Osteoblast (primary cell): ENCODE measurements at places on chromosomes 7 and 10. TPM values are rescaled to one million over a fixed set of nuclear protein-coding genes. Genes with fewer than 3 reads are reported as not detected.
A peak's percentile ranks its signal among the peaks of the same experiment; 100 is the strongest.

GRCh38 chr10:72164617-72165016 lies 51.2 kb upstream of the ANAPC16 start:
- no peaks in the 10 kb centered on the region for H3K4me1 ChIP-seq
- no peak overlapping the region for H3K4me3 ChIP-seq
- no peaks in the 10 kb centered on the region for H3K27me3 ChIP-seq
- H3K27ac ChIP-seq = no peak overlapping the region

- peaks cover 33% of the 10 kb centered on the region for H3K4me1 ChIP-seq
- DNase-seq = peak; percentile 62
- peak overlapping the region; percentile 36 for H3K4me3 ChIP-seq
Measured at GRCh38 chr7:130356876-130357611, 12.4 kb downstream of the CPA5 start.

GRCh38 chr7:106062521-106062931 lies 49.6 kb downstream of the SYPL1 start:
- H3K27me3 ChIP-seq = no peaks in the 10 kb centered on the region
- no peak overlapping the region for H3K4me3 ChIP-seq
- DNase-seq = no peak
- H3K27ac ChIP-seq = no peak overlapping the region
- H3K4me1 ChIP-seq = peaks cover 18% of the 10 kb centered on the region

- DNase-seq = peak; percentile 94
- H3K4me1 ChIP-seq = peaks cover 9% of the 10 kb centered on the region
- H3K4me3 ChIP-seq = peak overlapping the region; percentile 66
- no peak overlapping the region for H3K27ac ChIP-seq
Measured at GRCh38 chr10:102408728-102409603, 9.6 kb downstream of the PSD start.

DNA sequence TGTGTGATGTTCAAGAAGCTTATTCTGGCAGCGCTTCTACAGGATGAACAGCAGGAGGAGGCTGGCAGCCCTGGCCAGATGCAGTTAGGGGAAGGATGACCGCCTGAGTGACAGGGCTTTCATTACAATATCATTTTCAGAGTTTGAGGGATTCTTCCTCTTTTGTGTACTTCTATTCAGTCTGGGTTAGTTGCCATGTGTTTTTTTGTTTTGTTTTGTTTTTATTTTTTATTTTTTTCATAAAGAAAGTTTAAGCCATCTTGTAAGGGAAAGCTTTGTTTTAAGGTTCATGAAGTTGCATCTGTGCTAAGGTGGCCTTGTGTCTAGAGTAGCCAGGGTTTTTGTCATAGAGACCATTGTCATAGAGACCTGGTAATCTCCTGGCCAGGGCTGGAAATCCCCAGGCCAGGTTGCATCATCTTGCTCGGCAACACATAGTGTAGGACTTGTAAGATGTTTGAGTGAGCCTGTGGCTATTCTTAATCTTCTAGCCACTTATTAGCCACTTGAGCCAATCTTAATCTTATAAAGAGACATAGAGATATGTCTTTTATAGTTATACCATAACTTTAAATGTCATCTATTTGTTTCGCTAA lies 230.5 kb upstream of the TMEM229A start:
- DNase-seq = no peak
- no peak overlapping the region for H3K27ac ChIP-seq
- no peaks in the 10 kb centered on the region for H3K4me1 ChIP-seq
- no peak overlapping the region for H3K4me3 ChIP-seq
- H3K27me3 ChIP-seq = no peaks in the 10 kb centered on the region

DNA sequence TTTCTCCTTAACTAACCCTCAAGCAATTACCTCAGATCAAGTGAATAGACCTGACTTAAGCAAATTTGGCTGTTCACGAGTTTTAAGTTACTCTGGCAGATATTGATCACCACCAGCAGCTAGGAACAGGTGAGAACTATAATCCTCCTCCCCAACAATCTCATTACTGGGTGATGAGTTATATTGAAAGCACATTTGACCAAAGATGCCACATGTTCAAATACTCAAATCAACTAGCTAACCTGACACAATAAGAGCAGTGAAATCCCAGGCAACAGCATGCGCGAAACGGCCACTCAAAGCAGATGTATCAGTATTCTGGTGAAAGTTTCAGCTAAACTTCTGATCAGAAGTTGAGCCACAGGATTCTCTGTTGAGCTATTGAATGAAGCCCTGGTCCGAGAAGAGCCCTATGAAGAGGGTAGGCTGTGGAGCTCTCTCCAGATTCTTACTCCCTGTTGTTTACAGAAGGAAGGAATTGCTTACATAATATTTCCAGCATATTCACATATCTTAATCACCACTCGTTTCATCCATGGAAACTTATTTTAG lies 52.6 kb downstream of the CAV1 start:
- no peaks in the 10 kb centered on the region for H3K27me3 ChIP-seq
- no peaks in the 10 kb centered on the region for H3K36me3 ChIP-seq
- no peak for DNase-seq

GRCh38 chr7:2118630-2119190 lies 114.0 kb downstream of the MAD1L1 start:
- H3K27ac ChIP-seq = no peak overlapping the region
- no peak for DNase-seq
- H3K4me3 ChIP-seq = no peak overlapping the region
- H3K36me3 ChIP-seq = no peaks in the 10 kb centered on the region
- H3K27me3 ChIP-seq = no peaks in the 10 kb centered on the region

DNA sequence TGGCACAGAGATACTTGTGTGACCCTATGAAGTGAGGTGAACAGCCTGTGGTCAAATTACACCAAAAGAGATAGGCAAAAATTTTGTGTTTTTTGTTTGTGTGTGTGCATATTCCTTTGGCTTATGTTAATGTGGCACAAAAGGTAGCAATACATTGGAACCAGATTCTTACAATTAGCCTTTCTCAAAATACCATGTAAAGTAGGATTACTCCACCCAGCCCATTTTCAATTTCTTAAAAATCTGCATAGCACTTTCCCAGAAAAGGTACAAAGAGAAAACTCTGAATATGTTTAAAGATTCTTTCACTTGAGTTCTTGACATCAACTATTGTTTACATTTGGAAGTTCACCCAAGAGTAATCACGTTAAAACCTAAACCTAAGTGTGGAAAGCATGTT lies 157.3 kb upstream of the YAE1 start:
- DNase-seq = no peak
- H3K4me3 ChIP-seq = no peak overlapping the region
- peaks cover 2% of the 10 kb centered on the region for H3K27me3 ChIP-seq

GRCh38 chr10:104589431-104589830 lies 51.7 kb upstream of the SORCS3 start:
- no peaks in the 10 kb centered on the region for H3K27me3 ChIP-seq
- no peak overlapping the region for H3K4me3 ChIP-seq
- no peak for DNase-seq
- no peaks in the 10 kb centered on the region for H3K36me3 ChIP-seq

DNA sequence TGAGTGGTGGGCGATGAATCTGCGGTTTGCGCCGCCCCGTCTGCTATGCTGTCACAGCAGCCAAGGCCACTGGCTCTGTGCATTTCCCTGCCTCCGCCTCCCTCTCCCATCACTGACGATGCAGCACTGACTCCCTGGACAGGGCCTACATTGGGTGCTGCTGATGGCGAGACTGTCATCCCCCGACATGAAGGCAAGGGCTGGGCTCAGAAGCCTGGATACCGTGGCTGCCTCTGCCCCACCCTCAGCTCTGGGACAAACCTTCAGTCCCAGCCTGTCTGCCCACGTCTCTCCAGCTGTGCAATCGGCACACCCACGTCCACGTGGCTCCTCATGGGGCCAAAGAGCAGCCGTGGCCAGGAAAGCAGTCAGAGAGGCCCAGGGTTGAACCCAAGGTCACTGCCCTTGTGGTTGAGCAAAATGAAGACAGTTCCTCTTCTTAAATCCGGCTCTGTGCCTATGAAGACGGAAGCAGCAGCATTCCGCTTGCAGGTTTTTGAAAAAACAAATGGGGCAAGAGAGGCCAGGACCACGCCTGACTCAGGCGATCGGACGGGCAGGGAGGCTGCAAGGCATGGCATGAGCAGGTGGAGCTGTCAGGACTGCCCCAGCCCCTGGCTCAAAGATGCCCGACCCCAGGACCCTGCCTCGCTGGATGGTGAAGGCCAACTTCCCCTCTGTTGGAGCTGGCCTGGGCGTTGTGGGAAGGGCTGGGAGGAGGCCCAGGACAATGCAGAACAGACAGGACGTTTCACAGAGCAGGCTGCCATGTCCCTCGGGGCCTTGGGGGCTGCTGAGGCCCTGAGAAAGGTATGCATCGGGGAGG lies 517.5 kb downstream of the DNAJB6 start:
- H3K27ac ChIP-seq = no peak overlapping the region
- H3K4me3 ChIP-seq = no peak overlapping the region
- no peak for DNase-seq
- H3K27me3 ChIP-seq = no peaks in the 10 kb centered on the region
- H3K36me3 ChIP-seq = no peaks in the 10 kb centered on the region

- DNase-seq = no peak
- no peak overlapping the region for H3K27ac ChIP-seq
- H3K4me1 ChIP-seq = no peaks in the 10 kb centered on the region
- no peaks in the 10 kb centered on the region for H3K27me3 ChIP-seq
- no peak overlapping the region for H3K4me3 ChIP-seq
Measured at GRCh38 chr7:131203291-131203976, 124.2 kb upstream of the MKLN1 start.

- peaks cover 22% of the 10 kb centered on the region for H3K4me1 ChIP-seq
- peak overlapping the region; percentile 65 for H3K27ac ChIP-seq
- no peak overlapping the region for H3K4me3 ChIP-seq
- no peaks in the 10 kb centered on the region for H3K36me3 ChIP-seq
Measured at GRCh38 chr7:32500922-32501341, 5.6 kb downstream of the AVL9 start.

DNA sequence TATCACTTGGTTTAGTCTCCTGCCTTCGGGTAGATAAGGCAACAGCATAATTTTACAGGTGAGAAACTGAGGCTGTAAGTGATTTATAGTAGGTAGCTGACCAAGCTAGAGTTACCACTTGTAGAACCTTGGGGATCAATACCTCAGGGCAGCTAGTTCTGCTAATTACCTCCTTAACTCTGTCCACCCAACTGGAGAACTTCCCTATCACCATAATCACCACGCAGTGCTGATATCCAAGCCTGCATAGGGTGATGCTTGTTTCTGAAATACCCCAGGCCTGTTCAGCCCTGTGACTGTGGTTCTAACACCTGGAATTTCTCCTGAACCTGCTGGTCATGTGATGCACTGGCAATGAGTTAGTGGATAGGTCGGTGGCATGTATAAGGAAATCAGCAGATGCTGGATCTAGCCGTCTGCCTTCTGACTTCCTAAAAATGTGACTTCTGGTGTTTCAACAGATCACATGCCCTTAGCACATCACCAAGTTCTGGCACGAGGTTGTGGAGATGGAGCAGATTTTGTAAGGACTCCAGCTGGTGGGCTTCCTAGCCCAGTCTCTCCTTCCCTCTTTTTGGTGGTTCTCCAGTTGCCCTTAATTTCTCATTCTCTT lies 15.3 kb downstream of the PLAU start:
- H3K27ac ChIP-seq = no peak overlapping the region
- no peaks in the 10 kb centered on the region for H3K27me3 ChIP-seq
- no peaks in the 10 kb centered on the region for H3K4me1 ChIP-seq
- no peaks in the 10 kb centered on the region for H3K36me3 ChIP-seq

GRCh38 chr7:157938211-157938610 lies 601.4 kb downstream of the DNAJB6 start:
- H3K4me3 ChIP-seq = no peak overlapping the region
- H3K27ac ChIP-seq = no peak overlapping the region
- no peaks in the 10 kb centered on the region for H3K36me3 ChIP-seq
- no peaks in the 10 kb centered on the region for H3K27me3 ChIP-seq
- no peaks in the 10 kb centered on the region for H3K4me1 ChIP-seq

DNA sequence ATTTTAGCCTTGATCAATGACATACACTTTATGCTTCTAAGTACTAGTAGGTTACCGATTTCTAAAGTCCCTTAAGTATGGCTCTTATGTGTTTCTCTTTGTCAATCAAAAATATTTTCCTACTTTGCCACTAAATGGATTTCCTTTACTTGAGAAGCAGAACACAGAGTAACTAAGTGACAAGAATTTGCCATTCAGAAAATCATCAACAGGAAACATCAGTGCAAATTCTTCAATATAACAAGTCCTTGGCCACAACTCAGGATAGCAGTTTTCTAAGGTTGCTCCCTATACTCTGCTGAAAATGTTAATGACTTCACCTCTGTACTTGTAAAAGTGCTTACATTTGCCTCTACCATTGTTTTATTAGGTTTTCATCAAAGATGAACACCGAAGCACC lies 239.6 kb upstream of the SLC26A5 start:
- peaks cover 16% of the 10 kb centered on the region for H3K4me1 ChIP-seq
- H3K27ac ChIP-seq = no peak overlapping the region
- H3K27me3 ChIP-seq = no peaks in the 10 kb centered on the region
- no peaks in the 10 kb centered on the region for H3K36me3 ChIP-seq
- no peak for DNase-seq
- H3K4me3 ChIP-seq = no peak overlapping the region

- DNase-seq = no peak
- H3K27ac ChIP-seq = peak overlapping the region; percentile 93
- H3K4me1 ChIP-seq = peaks cover 23% of the 10 kb centered on the region
- no peaks in the 10 kb centered on the region for H3K36me3 ChIP-seq
Measured at GRCh38 chr10:102712843-102713538, 1.2 kb downstream of the ARL3 start.

DNA sequence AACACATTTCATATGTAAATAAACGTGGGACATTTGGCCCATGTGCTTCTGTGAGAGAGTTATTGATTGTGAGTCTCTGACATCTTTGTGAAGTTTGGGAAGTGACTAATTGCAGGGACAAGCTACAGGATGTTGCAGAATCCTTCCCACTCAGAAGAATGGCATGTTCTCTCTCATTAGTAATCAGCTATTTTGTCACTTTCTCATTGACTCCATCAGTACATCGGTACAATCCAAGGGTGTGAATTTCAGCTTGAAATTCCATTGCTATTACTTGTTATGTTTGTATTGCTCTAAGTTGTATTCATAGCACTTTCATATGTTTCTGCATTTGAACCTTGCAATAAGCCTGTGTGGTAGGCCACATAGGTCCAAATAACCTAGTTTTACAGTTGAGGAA lies 100.0 kb upstream of the KCNMA1 start:
- no peak overlapping the region for H3K4me3 ChIP-seq
- H3K36me3 ChIP-seq = no peaks in the 10 kb centered on the region
- no peaks in the 10 kb centered on the region for H3K27me3 ChIP-seq
- DNase-seq = no peak

DNA sequence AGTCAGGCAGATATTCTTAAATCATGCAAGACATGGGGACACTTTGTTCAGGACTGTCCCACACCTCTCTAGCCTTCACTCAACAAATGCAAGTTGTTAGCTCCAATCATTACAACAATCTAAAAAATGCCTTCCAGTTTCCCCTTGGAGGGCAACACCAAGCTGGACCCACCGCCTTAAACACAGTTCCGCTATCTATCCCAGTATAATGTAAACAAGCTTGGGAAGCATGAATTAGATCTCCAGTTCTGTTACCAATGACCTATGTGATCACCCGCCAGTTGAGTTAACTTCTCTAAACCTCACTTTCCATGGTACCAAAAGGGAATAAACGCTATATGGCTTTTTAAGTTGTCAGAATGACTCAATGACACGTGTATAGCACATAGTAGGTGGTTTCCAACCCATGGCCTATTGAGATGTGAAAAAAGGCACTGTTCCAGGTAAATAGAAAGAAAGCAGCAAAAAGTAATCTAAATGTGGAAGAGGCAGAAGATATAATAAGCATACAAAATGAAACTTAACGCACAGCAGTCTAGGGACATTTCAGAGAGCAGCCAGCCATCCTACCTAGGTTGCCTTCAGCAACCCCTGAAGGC lies 2.4 kb upstream of the REEP3 start:
- H3K36me3 ChIP-seq = no peaks in the 10 kb centered on the region
- peaks cover 31% of the 10 kb centered on the region for H3K4me1 ChIP-seq
- no peak overlapping the region for H3K4me3 ChIP-seq
- DNase-seq = no peak

Gene PKD2L1
- not detected in 2 replicates for total RNA-seq

Gene AKAP9
- total RNA-seq = 56.5 and 60.7 TPM in 2 replicates
